Colonic mucosa (tissue), 4 donors: ENCODE measurements at places on chromosomes 16 and 17.

- no peak for DNase-seq
Measured at GRCh38 chr16:72404299-72404698, 232.3 kb upstream of the PMFBP1 start.

- DNase-seq, result no peak
Measured at GRCh38 chr16:68640972-68641371, 4.1 kb upstream of the CDH3 start.

GRCh38 chr17:7440834-7441195, 1.5 kb downstream of the FGF11 start:
- no peak for DNase-seq

- DNase-seq, result peak; percentile 46
Measured at GRCh38 chr17:55783684-55784245, 32.9 kb downstream of the PCTP start.

DNA sequence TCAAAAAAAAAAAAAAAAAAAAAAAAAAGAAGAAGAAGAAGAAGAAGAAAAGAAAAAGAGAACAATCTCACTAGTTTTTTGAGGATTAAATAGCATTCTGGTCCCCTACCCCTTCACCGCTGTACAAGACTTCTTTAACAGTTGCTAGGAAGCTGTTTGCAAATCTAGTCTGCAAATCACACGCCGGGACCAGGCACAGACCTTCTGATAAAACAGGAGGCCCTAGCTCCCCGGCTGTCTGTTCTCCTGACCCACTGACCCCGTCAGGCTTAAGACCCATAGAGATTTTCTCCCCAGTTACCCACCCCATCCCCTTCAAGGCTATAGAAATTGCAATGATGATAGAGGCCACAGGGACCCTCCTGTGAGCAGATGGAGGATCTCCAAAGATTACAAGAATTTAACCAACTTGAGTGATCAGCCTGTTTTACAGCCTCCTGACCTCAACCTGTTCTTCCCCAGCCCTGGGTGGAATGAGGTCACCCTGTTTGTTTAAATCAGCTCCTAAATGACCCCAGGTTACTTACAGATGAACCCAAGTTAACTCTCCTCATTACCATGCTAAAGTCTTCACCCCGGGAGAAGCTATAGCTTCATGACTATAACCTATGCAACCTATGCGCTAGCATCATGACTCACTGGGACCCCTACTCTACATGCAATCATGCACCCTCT, 11.8 kb upstream of the SULT1A1 start:
- no peak for DNase-seq

DNA sequence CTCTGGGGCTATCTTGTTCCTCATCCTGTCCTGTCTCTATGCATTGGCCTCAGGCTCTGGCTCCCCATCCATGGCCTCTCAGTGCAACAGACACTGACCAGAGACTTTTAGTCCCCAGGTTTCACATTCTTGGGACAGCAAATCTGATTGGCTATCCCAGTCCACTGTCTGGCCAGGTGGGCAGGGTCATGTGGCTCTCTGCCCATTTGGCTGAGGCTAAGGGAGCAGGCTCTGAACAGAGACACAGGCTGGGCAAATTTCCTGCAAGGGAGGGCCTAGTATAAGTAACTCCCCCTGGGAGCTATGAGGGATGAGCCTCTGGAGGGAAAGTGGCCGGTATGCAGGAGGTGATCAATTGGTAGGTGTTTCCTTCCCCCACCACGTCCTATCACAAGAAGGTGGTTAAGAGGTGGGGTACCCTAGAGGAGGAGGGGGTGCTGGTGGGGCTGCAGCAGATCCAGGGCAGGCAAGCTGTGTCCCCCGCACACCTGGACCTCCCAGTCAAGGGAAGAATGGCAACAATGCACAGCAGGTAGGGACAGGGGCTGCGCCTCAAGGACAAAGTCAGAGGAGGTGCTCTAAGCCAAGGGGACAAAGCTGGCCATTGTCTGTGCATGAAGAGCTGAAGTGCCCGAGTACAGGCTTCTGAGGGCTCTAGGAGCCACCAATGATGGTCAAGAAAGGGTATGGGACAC, 13.2 kb downstream of the XYLT2 start:
- DNase-seq, result no peak

- DNase-seq, result no peak
Measured at GRCh38 chr17:39944393-39944711, 16.8 kb downstream of the LRRC3C start.

DNA sequence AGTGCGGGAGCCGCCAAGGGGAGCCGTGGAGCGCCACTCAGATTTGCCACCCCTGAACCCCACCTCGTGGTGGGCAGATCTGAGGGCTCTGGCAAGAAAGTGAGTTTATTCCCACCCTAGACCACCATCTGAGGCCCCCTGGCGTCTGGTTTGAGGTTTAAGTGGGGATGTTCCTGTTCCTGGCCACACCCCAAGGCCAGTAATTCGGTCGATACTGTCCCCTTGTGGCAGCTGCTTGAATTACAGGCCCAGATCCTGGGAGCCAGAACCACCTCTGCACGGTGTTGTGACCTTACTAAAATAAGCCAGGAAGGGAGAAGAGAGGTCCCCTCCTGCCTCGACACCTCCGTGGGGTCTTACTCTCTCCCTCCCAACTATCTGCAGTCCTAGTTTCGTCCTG, 3.3 kb upstream of the LAT start:
- peak; percentile 52 for DNase-seq

GRCh38 chr16:57807968-57808528, 5.8 kb upstream of the KIFC3 start:
- peak; percentile 89 for DNase-seq

- DNase-seq, result no peak
Measured at GRCh38 chr17:69503711-69504110, 89.2 kb downstream of the MAP2K6 start.

- no peak for DNase-seq
Measured at GRCh38 chr17:40170325-40170724, 6.9 kb upstream of the RAPGEFL1 start.

GRCh38 chr17:16820161-16820877, 130.3 kb downstream of the CCDC144A start:
- peak; percentile 60 for DNase-seq

DNA sequence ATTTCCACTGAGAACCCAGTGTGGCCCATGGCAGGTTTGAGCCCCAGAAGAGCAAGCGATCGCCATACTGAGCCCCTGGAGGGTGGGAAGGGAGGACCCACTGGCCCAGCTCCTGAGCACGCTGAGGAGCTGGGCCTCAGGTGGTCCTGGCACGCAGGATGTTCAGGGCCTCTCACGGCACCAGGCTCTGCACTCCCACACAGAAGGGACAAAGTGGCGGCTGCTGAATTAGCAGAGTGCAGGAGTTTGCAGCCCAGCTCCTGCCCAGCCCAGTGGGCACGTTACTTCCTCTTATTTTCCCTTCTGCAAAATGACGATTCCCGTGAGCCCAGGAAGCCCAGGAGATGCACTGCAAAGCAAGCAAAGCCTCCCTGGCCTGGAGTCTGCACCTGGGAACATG, 42.3 kb upstream of the MTSS2 start:
- no peak for DNase-seq
